ENCODE measurements at places on chromosomes 3 and 15.

DNA sequence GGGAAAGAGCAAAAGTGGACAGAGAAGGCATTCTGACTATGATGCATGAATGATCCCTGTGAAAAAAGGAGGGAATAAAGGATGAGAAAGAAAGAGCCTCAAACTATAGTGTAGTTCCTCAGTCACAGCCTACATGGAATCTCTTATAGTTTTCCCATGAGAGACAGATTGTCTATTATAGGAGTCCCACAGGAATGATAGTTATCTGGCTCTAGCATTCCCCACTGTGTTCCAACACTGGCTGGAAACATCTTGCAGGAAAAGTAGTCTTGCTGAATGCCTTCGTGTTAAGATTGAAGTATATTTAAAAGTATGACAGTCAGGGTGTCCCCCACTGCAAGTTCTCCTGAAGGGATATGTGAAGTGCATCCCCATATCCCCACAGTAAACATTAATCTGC is 641.5 kb upstream of the NECTIN3 start:
- DNase-seq, result no peak

DNA sequence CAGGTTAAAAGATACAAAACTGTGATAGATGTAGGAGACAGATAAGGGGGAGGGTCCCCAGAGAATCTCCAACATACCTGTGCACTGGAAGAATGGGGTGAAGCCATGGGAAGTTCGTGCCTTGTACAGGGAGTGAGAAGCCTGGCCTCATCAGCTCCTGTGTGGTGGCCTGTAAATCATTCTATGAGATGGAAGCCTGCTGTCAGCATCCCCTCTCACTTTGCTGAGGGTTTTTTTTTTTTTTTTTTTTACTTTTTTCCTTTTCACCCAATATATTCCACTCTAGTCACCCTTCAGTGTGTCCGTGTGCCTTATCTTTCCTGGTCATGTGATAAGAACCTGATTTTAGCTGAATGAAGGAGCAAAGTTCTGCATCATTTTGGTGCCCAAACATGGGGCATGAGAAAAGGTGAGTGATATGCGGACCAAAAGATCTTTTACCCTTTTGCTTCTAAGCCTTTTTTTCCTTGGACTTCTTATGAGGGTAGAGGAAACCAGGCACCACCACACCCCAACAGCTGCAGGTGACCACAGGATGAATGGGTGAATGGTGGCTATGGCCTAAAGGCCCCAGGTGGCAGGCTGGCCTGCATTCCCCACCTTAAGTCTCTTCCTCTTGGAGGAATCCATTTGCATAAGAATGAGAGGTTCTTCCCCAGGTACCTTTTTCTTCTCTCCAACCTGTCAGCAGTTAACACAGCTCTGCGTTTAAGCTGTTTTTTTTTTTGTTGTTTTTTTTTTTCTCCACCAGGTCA is 1345.0 kb downstream of the NSUN3 start:
- no peak for DNase-seq

- DNase-seq, result no peak
Observed at GRCh38 chr3:115871735-115872134, 248.4 kb downstream of the GAP43 start.

GRCh38 chr3:4721511-4721911 is 228.4 kb downstream of the ITPR1 start:
- DNase-seq, result no peak

GRCh38 chr15:27797765-27798164 is 301.4 kb downstream of the OCA2 start:
- no peak for DNase-seq

- no peak for DNase-seq
Observed at GRCh38 chr3:43025423-43025822, 46.3 kb downstream of the GASK1A start.

DNA sequence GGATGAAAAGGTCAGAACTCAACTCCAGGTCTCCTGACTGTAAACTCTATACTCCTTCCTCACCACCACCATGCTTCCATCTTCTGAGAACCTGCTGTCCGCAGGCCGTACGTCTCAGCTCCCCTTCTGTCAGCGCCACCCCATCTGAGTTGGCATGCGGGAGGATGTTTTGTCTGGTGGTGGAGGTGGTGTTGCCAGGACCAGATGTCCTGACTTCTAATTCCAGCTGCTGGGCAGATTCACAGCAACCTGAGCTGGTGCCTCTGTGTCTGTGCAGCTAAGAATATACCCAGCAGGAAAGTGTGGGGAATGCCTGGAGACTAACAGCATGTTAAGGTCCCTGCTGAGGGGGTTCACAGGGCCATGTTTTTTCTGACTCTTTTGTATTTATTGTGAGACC is 23.2 kb downstream of the PLA1A start:
- DNase-seq, result no peak

- DNase-seq, result no peak
Observed at GRCh38 chr3:171994646-171995428, 44.5 kb upstream of the FNDC3B start.

Data from T-helper 17 cell (primary cell).